ENCODE measurements at places on chromosomes 1 and 21.
A peak's percentile ranks its signal among the peaks of the same experiment; 100 is the strongest.

GRCh38 chr1:37449936-37450335 is 24.4 kb upstream of the ZC3H12A start:
- DNase-seq, result no peak

DNA sequence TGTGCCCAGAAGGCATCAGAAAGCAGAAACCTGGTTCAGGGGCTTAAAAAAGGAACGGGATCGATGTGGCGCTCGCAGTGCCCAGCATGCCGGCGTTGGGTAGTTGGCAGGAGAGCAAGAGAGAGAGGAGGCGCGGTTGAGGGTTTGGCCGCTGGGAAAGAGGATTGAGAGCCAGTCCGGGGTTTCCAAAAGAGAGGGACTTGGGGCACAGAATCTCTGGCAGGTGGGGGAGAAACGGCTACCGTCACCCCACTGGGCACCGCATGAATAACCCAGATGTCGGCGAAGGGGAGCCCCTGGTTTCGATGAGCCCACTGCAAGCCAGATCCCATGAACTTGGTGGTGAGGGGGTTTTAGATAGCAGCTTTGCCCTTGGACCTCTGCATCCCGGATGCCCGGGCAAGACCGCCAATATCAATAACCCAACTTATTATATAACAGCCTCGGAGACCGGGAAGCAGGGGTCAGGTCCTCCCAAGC is 60.4 kb upstream of the ACOT11 start:
- DNase-seq, result no peak

DNA sequence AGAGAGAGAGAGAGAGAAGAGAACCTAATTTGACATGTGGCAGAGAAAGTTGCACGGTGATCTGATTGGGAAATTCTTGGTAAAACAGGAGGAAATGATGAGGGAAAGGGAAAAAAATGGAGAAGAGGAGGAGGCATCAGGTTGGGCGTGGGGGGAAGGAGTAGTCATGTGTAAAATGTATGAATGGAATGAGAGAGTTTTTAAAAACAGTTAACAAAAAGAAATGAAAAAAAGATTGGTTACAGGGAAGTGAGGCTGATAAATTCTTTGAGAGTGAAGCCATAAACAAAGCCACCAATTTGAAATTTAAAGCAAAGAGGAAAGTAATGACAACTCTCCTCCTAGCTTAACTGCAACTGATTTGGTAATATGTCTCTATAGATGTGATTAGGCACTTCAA is 409.2 kb downstream of the USH2A start:
- no peak for DNase-seq

DNA sequence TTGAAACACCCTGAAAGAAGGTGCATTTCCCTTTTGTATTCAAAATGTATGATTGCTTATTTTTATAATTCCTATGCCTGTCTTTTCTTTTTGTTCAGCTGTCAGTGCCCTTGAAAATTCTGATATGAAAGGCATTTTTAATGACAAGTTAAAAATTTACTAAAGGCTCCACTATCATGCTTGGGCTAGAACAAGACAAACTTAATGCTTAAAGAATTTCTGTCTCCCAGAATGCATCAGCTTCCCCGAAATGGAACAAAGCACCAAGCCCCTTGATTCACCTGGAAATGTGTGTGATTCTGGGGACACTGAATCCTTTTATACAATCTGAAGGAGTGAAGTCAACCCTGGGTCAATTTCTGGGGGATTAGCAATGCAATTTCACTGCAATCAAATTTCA is 457.5 kb downstream of the LMO4 start:
- DNase-seq, result no peak

- DNase-seq, result no peak
Measured at GRCh38 chr1:213776969-213777368, 210.8 kb upstream of the PROX1 start.

- DNase-seq, result peak; percentile 55
Measured at GRCh38 chr1:220271706-220272046, 577 bp downstream of the RAB3GAP2 start.

DNA sequence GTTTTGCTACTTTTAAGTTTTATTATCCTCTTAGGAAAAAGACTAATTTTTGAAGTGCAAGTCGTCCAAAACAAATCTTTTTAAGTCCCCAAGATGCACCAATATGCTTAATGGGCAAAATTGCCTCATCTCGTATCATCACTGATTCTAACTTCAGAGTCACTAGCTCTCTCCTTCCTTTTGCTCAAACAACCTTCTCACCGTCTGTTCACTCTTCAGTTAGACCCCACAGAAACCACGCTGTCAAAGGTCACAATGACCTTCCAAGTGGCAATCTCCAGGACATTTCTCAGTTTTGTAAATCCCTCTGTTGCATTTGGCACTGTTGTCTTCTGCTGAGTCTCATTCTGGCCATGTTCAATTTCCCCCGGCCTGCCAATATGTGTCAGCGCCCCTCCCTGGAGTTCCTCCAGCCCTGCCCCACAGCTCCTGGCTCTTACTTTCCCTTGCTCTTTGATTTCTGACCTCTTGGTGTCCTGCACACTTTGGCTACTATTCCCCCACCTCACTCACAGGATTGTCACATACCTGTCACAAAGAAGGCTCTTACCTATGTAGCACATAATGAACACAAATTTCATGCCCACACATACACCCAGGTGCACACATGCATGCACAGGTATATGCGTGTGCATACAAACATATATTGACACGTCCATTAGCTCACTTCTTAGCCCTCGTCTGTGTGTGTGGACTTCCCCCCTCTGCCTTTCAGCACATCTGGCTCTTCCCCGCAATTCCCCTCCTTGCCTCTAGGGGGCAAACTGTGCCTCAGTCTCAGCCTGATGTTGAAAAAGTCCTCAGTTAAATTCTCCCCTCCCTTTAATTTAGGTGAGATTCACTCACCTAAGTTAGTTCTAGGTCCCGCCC is 354.0 kb upstream of the DUSP10 start:
- DNase-seq, result peak; percentile 15

- no peak for DNase-seq
Measured at GRCh38 chr1:228100822-228101613, 2.1 kb downstream of the C1orf35 start.

GRCh38 chr1:99589186-99589636 is 56.7 kb upstream of the PALMD start:
- no peak for DNase-seq

DNA sequence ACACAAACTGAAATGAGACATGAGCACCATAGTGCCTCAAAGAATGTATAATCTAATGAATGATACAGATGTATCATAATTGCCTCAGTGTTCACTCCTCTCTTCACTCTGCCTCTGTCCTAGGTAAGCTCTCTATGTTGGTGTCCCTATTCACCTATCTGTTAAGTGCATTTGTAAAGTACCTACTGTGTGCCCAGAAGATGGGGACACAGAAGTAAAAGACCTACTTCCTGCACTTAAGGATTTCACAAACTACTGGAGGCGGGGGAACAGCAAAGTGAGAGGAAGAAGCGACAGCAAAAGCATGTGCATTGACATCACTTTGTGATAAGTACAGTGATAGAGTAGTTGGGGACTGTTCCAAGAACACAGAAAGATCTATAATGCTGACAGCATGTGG is 18.1 kb downstream of the RD3 start:
- no peak for DNase-seq

DNA sequence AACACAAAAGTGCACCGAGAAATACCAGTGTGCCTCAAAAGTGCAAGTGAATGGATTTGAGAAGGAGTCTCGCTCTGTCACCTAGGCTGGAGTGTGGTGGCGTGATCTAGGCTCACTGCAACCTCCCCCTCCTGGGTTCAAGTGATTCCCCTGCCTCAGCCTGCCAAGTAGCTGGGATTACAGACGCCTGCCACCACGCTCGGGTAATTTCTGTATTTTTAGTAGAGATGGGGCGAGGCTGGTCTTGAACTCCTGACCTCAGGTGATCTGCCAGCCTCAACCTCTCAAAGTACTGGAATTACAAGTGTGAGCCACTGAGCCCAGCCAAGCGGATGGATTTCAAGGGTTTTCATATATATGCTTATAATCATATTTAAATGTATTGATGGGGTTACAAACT is 35.8 kb downstream of the PRRX1 start:
- DNase-seq, result no peak

- DNase-seq, result peak; percentile 55
Measured at GRCh38 chr1:224615861-224616755, at the start of gene CNIH3. TSS of gene CNIH3 (plus strand) at chr1:224616317. CDS start at chr1:224617175, 858 bp downstream.

DNA sequence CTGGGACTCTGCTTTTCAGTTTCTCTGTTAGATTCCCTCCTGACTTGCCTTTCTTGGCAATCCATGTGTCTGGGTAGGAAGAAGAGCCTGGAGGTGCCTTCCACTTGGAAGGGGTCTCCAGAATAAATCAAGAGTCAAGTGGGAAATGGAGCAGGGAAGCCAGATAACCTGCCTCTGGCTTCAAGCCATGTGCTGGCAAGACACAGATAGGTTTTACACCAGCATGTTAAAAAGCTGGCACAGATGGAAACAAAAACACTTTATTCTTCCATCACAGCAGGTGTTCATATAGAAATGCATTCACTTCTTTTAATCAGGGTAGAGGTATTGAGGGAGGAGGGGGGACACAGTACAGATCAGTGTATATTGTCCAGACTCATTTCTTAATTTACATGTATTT is 356.9 kb upstream of the RUNX1 start:
- DNase-seq, result no peak

GRCh38 chr1:22088331-22088730 is 35.8 kb downstream of the CDC42 start:
- no peak for DNase-seq

DNA sequence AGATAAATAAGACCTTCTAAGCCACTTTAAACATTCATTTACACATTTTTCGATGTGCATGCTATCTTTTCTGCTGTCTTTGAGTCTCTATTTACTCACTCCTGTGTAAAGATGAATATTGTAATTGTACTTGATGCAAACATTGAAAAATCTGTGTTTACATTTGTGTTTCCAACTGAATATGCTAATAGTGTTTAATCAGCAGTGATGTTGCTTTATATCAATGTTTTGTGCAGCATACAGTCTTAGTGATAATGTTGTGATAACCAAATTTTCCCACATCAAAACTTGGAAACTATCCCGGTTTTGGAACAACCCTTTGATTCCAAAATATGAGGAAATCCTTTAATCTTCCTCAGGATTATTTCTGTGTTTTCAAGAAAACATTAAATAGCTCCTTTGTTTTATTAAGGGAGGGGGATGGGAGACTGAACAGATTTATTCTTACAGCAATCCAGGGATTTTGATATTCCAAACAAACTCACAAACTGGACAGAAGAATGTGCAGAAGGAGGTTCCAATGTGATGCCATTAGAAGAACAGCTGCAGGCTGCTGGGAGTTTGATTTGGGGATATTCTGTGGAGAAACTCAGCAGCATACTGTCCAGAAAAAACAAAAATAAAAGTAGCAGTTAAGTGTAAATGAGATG is 248.0 kb downstream of the S1PR1 start:
- peak; percentile 8 for DNase-seq

DNA sequence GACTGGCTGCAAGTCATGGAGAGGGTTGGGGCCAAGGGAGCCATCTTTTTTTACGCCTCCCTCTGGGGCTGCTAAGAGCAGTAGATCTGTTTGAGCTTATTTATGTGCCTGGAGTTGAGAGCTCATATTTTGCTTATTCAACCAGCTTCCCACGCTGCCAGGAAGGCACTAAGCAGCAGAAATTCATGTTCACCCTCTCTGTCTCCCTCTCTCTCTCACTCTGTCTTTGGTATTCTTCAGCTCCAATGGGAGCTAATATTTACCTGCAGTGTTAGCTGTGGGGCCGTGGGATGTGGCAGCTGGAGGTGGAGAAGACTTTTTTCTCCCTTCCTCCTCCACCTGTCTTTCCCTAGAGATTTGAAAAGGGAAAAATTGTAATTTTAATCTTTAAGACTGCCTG is 26.8 kb upstream of the CACNA1E start:
- DNase-seq, result no peak

- no peak for DNase-seq
Measured at GRCh38 chr1:202498542-202498941, 150.0 kb downstream of the PPP1R12B start.

DNA sequence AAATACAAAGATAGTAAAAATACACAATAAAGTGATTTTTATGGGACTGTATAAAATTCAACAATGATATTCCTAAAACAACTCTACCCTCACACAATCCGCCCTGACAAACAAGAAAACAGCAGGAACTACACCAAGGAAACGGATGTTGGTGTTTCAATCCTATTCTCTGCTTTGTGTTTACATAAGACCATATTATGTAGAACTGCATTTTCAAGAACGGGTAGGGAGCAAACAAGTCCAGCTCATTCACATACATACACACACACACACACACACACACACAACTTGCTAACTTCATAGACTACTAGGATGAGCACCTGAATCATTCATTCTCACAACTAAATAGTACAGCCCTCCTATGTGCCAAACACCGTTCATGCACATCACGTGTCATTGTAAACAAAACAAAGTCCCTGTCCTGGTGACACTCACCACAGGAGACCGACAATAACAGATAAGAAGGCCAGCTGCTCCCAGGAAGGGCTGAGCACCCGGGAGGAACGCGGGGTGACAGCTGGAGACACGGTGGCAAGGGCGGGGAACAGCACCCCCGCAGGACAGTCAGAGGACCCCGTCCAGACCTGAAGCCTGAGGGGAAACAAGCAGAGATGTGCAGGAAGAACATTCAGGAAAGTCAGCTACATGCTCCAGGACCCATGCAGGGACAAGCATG is 43.0 kb downstream of the NPHP4 start:
- DNase-seq, result peak; percentile 4

DNA sequence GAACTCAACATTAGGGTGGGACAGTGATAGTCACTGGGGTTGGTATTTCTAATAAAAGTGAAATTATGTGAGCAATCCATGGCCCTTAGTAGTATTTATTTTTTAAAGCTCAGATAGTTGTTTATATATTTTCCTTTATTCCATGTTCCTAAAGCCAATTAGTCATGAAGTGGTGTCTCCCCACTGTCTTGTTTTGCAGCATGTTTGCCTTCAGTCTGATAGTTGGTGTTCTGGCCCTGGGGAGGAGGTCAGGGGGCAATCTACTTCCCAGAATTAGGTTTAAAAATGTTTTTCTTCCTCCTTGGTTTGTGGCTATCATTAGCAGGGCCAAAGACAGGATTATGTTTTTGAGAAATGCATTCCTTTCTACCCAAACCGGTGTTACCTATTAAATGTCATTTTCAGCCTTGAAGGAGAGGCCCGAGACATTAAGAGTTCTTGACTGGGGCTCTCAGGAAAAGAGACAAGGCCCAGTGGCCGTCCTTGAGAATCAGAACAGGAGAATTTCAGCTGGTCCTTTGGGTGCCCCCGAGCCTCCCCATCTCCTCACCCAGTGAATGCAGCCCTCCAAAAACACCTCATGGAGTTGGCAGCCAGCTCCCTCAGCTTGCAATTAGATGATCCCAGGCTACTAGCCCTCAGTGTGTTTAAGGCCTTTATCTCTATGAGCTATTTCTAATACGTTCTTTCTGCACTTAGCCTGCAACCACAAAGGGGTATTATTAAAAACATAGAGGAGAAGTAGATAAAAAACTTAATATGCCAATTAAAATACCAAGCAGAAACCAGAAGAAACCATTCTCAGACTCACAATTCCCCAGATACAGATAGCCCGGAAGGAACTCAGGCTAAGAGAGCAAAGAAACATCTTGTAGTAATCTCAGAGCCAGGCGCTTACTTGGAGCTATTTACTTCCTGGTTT is 71.3 kb upstream of the NGF start:
- no peak for DNase-seq

DNA sequence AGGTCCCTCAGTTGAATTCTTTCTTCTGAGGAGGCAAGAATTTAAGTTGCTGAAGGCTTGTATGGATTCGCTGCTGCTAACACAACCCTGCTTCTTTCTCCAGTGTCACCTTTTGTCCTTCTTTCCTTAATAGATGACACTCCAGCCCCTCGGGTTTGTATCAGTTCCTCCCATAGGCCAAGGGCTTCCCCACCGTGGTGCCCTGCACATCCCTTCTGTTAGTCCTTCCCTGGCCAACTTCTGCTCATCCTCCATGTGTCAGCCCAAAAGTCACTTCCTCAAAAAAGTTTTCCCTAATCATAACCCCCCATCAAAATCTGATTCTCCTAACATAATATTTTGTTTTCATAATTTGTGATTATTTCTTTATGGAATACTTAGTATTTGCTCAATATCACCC is 190.4 kb downstream of the RHOU start:
- no peak for DNase-seq
